ENCODE measurements at places on chromosomes 4 and X.

DNA sequence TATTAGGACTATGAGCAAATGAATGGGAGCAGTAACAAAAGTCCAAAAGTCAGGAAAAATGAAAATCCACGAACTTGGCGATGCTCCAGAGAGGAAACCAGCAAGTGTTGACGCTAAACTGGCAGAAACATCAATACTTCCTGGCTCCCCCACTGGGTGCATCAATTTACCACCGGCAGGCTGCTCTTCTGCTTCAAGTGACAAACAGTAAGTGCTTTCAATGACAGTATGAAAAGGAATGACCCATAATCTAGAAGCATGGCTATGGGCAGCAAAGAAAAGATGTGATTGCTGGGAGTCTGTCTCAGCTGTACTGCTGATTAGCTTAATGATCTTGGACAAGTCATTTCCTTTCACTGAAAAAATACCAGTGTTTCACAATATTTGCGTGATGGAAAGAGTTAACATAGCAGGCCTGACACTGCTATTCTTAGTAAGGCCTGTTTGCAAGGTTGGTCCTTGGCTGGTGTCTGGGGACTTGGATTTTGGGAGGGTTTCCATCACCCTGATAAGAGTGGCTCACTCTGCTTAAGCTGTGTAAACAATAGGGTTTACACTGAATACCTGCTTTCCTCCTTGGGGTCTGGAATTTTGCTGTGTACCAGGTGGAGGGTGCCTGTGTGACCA lies 8.7 kb downstream of the ATP11C start:
- DNase-seq: no peak

DNA sequence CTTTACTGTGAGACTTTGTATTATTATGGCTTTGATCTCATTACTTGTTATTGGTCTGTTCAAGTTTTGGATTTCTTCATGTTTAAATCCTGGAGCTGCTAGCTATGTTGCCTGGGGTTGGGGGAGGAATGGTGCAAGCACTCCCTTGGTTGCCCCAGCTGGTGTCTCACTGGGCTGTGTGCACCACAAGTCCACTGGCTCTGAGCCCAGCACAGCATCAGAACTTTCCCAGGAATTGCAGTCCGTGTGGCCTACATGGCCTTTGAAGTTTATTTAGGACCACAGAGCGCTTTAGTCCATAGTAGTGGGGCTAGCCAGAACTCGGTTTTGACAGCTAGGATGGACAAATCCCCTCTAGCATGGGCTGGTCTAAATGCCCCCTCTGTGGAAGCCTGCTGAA lies 278.8 kb upstream of the RPS6KA3 start:
- DNase-seq: no peak

GRCh38 chr4:80011636-80012236 lies 61.3 kb downstream of the ANTXR2 start:
- no peak for DNase-seq

DNA sequence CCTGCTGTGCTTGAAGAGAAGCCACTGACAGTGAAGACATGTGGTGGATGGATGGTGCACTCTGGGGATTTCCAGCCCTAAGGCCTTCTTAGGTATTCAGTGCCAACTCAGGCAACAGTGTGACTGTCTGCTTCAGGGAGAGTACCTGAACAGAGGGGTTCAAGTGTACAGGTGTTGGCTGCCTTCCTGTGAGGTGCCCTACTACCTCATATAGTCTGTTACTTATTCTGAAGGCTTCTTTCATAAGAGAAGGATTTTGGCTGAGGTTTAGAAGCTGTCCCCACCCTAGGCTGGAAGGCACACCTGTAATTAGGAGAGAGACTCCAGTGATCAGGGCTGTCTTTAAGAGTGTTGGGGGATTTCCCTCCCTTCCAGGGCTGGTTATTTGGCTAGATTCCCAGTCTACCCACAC lies 1.8 kb downstream of the FTHL17 start:
- DNase-seq: no peak

DNA sequence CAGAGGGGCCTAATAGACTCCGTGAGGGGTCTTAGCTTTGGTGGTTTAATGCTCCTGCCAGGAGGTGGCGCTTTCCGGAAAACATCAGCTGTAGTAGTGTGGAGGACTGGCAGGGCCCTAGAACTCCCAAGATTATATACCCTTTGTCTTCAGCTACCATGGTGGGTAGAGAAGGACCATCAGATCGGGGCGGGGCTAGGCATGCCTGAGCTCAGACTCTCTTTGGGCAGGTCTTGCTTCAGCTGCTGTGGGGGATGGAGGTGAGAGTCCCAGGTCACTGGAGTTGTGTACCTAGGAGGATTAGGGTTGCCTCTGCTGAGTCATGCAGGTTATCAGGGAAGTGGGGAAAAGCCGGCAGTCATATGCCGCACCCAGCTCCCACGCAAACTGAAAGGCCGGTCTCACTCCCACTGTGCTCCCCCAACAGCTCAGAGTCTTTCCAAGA lies 63.0 kb upstream of the AGA start:
- no peak for DNase-seq

- no peak for DNase-seq
Observed at GRCh38 chrX:15804563-15804962, 14.3 kb downstream of the ZRSR2 start.

DNA sequence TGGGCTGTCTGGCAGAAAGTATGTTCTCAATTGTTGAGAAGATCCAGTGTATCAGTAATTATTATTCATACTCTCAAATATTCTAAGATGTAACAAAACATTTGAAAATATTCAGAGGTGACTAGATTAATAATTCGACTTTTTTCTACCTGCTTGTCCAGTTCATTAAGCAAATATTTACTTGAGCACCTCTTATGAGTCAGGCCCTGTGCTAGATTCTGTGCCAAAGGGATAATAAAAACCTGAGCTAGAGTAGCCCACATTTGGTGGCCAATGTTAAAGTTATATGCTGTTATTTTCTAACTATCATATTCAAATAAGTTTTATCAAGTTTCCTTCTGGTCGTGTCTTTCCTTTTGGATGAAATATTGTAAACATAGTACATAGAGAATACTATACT lies 58.5 kb downstream of the ARHGAP10 start:
- DNase-seq: no peak

DNA sequence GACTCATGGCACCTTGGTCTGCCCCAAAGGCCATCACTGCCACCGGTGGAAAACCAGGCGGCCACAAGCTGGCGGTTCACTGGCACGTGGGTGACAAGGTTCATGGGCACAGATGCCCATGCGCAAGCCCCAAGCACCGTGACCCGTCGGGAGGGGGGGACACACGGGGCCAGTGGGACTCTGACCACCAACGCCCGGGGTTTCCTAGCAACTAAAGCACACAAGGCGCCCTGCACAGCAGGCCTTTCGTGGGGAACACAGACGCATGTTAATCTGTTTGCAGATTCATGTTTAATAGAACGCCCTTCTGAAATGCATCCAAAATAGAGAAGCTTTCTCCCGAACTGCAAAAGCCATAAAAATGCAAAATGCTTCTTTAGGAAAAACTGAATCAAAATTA lies 43.9 kb downstream of the FAM53A start:
- no peak for DNase-seq

Measured in activated CD8-positive, alpha-beta memory T cell treated with anti-CD3 and anti-CD28 coated beads for 1 hour (primary cell).